ENCODE measurements at places on chromosomes 5 and 9.
A peak's percentile ranks its signal among the peaks of the same experiment; 100 is the strongest.

DNA sequence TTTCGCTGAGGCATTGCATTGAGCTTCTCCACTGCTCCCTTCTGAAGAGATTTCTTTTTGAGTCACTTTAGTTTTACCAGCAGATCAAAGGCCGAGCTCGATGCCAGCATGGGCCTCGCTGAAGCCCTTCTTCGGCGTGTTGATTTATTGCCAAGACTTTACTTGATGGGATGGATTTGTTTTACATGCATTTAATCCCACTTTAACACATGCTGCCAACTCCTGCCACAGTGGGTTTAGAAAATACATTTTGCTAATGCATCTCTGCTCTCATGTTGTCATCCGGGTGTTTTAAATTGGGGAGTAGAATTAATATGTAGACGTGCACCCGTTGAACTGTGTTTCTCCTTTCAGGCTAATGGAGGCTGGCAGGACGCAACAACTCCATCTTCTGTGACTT, 218.3 kb downstream of the PBX3 start:
- DNase-seq = no peak

- no peak for DNase-seq
Observed at GRCh38 chr9:18955626-18956025, 77.4 kb downstream of the SAXO1 start.

GRCh38 chr5:69011910-69012309, 81.9 kb upstream of the SLC30A5 start:
- DNase-seq = no peak

- DNase-seq = no peak
Observed at GRCh38 chr5:119304439-119305211, 51.2 kb upstream of the TNFAIP8 start.

- DNase-seq = no peak
Observed at GRCh38 chr5:142386137-142387023, 61.6 kb upstream of the SPRY4 start.

GRCh38 chr5:6576861-6577501, 55.9 kb downstream of the NSUN2 start:
- DNase-seq = peak; percentile 64

- DNase-seq = peak; percentile 67
Observed at GRCh38 chr9:137482094-137482781, 23.1 kb upstream of the NSMF start.

GRCh38 chr9:127783111-127784008, 2.5 kb upstream of the CDK9 start:
- no peak for DNase-seq

GRCh38 chr5:123659011-123659410, 147.0 kb downstream of the CSNK1G3 start:
- peak; percentile 21 for DNase-seq

- no peak for DNase-seq
Observed at GRCh38 chr5:108503986-108504385, 122.1 kb upstream of the FBXL17 start.

- DNase-seq = no peak
Observed at GRCh38 chr9:89678396-89679015, 73.7 kb downstream of the GADD45G start.

DNA sequence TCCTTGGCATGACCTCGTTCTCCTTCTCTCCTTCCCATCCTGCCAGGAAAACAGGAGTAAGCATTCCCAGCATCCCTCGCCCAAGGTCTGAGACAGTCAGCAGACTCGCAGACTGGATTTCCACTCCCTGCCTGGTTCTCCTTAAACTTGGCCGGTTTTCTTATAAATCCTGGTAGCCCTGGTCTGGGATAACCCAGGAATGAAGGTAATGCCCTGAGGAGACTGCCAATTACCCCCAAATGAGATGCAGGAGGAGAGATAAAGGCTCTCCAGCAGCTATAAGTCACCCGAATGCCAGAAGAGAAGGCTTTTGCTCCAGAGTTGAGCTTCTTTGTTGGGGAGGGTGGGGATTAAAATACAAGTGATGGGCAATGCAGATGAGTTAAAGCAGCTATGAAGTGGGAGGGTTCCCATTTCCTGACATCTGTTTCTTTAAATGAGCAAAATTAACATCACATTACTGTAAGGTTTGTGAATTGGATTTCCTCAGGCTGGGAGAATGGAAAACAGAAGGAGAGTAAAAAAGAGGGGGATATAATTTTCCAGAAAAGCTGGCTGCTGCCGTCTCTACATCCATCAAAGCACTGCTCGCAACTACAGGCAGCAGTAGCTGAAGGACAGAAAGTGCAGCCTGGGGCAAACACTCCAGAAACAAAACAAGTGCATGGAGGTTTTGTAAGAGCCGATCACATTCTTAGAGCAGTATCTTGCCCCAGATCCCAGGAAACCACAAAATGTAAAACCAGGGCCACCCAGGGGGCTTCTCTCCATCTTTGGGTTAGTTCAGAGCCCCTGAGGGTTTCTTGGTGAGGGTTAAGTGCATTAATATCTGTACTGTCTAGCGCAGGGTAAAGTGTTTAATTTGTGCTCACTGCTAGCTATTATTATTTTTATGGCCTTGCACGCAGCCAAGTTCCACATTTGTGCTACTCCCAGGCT, 177.6 kb upstream of the PANK3 start:
- no peak for DNase-seq

DNA sequence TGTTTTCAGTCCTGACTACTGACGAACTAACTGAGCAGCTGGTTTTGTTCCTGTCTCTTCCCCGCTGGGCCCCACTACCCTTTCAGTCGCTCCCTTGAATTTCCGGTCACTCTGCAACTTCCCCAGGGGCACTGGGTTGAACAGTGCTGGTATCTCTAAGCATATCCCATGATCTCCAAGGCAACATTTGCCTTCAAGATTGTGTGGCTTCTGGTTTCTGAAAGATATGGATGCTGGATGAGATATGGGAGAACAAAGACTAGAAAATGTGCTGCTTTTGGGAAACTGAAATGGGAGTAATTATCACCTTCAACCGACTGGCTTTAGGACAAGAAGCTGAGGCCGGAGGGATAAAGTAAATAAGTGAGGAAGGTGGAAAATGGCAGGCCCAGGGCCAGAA, 258.2 kb upstream of the PIK3R1 start:
- no peak for DNase-seq

- no peak for DNase-seq
Observed at GRCh38 chr5:97525780-97526179, 342.7 kb upstream of the RIOK2 start.

DNA sequence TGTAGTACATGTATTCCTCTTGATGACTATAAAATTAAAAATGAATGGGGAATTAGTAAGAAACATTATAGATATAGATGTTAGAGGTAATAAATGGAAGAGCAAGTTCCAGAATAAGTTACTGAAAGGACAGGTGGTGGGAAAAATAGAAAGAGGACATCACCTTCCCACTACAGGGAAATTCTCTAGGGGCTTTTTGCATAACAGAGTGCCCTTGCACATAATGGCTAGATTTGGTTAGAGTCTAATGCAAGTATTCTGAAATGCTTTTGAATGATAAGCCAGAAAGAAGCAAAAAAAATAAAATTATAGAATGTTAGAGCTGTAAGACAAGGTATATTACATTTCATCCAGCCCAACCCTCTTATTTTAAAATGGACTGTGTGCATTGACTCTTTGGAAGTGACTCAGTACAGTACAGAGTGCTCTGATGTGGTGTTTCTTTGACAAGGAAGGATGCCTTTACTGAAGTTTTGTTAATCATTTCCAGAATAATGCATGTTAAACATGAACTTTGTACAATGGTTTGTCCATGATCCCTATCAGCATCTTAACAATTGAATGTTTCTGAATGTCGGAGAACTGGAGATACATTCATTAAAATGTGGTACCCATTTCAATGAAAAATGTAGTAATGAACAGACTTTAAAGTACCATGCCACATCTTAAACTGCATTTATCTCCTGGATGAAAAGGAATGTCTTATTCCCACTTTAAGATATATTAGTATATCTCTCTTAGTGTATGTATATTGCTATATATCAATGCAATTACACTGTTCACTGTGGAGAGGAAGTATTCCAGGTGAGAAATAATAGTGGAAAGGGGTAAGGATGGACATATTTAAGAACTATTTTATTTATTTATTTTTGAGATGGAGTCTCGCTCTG, 391.1 kb downstream of the ADGRV1 start:
- no peak for DNase-seq

DNA sequence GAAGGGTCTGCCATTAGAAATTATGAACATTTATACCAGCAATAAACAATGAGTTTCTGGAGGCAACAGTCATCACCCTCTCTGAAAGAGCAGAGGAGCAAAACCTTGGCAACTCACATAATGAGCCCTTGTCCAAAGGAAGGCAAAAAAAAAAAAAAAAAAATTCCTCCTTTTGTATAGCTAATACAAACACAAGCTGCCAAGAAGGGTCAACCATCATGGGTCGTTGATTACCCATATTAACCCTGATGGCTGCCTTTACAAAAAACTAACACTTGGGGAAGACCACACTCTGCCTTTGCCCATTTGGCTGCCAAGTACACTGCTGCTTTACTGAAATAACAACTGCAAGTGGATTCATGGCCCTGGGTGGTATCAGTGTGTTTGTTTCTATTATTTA, 272.7 kb downstream of the ADAMTSL1 start:
- no peak for DNase-seq

- DNase-seq = no peak
Observed at GRCh38 chr9:116987721-116988485, 300.8 kb downstream of the TRIM32 start.

- DNase-seq = no peak
Observed at GRCh38 chr9:37337301-37337890, 85.1 kb upstream of the GRHPR start.

DNA sequence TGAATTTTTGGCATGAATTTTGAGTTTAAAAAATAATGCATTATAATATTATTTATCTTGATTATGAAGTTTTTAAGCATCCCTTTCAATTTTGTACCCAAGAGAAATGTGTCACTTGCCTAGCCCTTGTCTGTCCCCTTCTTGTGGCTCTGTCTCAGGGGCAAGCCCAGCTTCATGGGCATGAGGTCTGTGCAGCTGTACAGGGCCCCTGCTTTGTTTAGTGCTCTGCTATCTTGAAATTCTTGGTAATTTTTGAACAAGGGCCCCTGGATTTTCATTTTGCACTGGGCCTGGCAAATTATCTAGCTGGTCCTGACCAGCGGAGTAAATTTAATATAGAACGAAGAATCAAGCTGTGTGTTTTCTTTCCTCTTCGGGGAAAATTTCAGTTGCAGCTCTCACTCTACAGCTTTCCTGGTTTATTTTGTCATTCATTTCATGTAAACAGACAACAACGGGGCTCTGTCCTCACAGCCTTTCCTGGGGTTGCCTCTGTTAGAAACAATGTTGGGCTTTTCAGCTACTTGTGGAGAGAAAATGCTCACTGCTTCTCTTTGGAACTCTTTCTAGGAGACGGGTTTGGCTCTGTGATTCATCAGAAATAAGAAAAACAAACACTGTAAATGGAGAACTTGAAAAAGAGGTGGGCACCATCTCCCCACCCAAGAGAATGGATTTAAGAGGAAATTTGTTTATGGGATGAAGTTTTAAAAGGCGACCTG, 41.1 kb downstream of the LIX1 start:
- DNase-seq = peak; percentile 7

DNA sequence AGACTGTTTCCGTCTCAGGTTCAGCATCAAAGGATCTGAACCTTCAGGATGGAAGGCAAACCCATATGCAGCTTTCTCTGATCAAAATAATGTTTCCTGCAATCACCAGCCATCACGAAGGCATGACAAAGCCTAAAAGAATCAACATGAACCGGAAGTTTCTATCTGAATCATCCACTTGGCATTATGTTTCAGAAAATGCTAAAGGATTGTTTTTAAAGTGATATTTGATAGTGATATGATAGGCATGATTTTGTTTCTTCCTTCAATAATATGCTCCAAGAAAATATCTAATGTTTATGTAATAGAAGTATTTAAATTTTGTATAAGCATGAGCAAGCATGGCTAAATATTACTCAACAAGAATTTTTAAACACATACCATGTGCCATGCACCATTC, 219.6 kb downstream of the PLK2 start:
- peak; percentile 69 for DNase-seq

DNA sequence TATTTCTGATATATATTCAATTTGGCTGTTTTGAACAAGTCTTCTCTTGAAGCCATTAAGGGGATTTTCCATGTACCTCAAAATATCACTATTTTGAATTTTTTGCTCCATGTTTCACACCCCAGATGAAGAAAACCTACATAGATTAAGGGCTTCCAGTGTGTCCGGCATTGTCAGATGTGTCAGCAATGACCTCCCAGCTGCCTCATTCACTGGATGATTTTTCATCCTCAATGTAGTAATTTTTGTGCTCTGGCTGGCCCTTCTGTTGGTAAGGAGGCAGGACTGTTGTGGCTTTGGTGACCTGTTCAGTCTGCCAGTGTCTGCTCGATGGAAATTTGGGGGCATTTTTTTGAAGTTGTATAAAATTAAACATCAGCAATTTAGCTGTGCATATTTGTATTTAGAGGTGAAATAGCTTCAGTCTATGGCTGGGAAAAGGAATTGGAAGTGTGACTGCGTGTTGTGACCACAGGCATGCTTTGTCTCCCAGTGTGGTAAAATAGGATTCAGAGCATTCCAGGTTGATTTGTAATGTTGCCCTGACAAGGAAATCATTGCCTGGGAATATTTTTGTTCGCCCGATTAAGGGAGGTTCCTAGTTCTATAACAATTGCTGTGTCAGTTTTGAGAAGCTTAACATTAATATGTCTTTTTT, 312.4 kb downstream of the ARHGEF28 start:
- DNase-seq = peak; percentile 94

DNA sequence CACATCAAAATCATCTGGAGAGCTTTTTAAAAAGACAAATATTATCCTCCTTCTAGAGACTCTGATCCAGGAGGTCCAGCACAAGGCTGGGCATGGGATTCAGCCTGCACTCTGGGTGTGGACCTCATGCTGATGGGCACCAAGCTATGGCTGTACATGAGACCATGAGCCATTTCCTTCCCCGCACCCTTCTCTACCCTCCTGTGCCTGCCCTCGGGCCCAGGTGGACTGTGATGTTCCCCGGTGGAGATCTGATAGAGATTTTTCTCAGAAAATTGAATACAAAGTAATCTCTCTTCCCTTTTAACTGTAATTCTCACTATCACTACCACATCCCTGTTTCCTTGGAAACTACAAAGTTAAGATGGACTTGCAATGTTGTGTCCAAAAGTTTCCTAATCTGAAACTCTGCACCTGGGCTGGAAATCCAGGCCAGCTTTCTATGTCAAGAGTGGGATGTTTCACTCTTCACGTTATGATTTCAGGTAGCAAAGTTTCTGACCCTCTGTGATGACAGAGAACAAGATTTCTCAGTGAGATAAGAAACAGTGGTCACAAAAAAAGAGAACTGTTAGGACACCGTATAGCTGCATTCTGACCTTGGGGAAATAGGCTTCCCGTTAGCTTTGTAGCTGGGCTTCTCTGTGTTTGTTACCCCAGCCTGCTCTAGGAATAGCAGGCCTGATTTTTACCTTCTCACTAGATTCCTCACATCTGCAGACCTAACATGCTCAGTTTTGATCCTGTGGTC, 11.5 kb downstream of the SFXN1 start:
- no peak for DNase-seq

- DNase-seq = peak; percentile 70
Observed at GRCh38 chr5:74684900-74685851, at the start of gene HEXB. Gene HEXB (plus strand): TSS chr5:74685233. CDS start chr5:74685261, 28 bp downstream.

Measured in brain microvascular endothelial cell (primary cell).